ENCODE measurements at places on chromosomes 5 and 9. TPM values are rescaled to one million over a fixed set of nuclear protein-coding genes. Genes with fewer than 3 reads are reported as not detected.
A peak's percentile ranks its signal among the peaks of the same experiment; 100 is the strongest.

- DNase-seq, result no peak
Measured at GRCh38 chr5:175422058-175422457, 21.9 kb downstream of the DRD1 start.

LYRM7 gene
- 18.9 TPM for total RNA-seq

GRCh38 chr9:131609099-131609830 is 63.9 kb downstream of the PRRT1B start:
- peak; percentile 70 for DNase-seq

- no peak for DNase-seq
Measured at GRCh38 chr5:97874491-97874890, 691.4 kb upstream of the RIOK2 start.

DNA sequence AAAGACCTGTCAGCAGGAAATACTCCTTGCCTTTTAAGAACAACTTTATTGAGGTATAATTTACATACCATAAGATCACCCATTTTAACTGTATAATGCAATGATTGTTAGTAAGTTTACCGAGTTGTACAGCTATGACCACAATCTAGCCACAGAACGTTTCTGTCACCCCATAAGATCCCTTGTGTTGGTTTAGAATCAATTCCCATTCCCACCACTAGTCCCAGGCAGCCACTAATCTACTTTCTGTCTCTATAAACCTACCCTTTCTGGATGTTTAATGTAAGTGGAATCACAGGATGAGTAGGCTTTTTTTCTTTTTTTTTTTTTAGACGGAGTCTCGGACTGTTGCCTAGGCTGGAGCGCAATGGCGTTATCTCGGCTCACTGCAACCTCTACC is 4.4 kb downstream of the GPR107 start:
- DNase-seq, result no peak

DNA sequence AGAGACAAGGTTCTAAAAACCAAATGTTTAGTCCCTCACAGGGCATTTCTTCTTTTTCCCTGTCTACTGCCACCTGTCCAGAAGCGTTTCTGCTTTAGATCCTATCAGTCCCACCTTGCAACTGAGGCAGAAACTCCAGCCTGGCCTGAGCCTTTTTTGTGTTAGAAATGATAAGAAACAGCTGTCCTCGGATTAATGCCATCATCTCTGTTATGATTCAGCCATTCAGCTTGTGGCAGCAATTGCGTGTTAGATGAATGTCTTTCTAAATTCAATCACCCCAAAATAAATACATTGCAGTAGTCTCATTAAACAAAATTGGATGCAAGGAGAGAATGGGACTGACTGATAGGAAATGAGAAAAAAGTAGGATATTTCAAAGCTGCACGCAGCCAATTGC is 28.3 kb upstream of the FRMPD1 start:
- no peak for DNase-seq

ANKRD31 gene
- total RNA-seq, result 0.06 TPM

DNA sequence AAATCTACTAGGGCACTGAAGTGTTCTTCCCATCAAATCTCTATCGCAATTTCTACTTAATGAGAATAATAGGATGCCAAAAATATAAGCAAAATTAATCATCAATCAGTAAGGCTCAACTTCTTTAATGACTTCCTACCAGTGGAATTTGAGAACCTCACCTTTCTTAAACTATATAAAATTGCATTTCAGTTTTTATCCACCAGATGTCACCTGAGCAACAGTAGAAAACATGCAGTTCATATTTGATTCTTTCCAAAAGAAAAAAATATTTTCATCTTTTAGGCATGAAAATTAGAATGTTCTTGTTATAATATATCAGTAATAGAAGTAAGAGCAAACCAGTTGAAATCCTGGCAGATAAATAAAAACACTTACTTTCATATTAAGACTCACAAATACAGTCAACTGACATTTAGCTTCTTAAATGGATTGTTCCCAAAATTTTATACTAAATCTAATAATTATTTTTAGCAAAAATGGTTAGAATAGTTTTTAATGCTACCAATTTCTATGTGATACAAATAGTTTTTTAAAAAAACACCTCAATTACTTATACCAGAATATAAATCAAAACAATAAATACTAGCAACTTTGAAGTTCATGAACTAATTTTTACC is 13.4 kb upstream of the CCDC112 start:
- DNase-seq, result no peak

DNA sequence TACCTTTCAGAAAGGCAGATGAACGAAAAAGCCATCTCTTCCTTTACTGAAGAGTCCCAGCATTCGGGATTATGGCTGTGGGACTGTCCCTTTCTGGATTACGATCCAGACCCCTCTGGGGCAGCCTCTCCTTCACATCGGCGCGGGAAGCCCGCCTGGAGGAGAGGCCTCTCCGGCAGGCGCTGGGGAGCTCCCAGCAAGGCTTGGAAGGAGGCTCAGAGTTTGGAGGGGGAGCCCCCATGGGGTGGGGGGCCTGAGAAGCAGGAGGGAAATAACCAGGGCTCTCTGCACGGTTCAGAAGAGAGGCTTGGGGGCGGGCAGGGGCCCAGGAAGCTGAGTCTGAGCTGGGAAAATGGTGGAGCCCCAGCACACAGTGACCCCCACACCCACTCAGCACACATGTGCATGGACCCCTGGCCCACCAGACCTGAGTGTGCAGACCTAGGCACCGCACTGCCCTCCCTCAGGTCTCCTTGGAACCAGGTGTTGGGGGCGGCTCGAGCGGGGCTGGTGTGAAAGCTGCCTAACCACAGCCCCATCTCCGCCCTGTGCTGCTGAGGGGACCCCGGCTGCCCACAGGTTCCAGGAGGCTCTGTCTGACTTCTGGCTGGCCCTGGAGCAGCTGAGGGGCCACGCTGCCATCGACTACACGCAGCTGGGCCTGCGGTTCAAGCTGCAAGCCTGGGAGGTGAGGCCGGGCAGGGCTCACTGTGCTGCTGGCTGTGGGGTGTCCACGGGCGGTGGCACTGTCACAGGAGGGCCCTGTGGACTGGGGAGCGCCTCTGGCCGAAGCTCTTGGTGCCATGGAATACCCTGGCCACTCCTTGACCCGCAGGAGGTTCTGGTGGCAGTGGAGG is 4.5 kb downstream of the NOXA1 start:
- peak; percentile 3 for DNase-seq

DNA sequence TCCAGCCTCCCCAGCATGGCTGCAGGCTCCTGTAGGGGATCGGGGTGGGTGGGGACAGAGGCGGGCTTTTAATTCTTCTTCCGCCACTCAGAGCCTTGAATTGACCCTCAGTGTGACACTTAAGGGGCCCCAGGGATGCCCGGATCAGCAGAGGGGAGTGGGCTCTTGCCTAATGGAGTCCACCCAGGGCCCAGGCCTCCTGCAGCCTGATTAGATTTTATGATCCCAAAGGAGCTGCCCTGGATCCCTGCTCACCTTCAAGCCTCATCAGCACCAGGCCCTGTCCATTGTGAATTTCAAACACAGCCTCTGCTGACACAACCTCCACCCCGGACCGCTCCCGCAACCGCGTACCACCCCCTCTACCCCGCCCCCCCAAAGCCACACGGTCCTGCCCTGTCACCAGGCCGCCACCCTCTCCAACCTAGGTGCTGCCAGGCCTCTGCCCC is 214.1 kb upstream of the IER5L start:
- no peak for DNase-seq

HRCT1 gene
- total RNA-seq, result 4.6 TPM

DNA sequence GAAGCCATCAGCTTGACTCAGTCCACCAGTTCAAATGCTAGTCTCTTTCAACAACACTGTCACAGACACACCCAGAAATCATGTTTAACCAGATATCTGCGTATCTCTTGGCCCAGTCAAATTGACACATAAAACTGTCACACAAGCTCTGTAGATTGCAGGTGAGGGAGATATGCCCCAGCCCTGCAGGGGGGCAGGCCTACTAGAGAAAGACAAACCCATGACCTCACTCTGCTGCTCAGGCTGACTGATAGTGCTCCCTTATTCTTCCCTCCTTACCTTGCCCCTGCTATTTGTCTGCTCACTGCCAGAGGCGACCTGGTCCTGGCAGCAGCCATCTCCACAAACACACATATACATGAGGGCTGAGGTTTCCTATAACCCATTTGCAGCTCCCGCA is 351.3 kb downstream of the DRD1 start:
- DNase-seq, result no peak

- no peak for DNase-seq
Measured at GRCh38 chr5:123599171-123599570, 87.2 kb downstream of the CSNK1G3 start.

GRCh38 chr5:171270136-171270535 is 38.9 kb upstream of the TLX3 start:
- DNase-seq, result no peak

FABP6 gene
- 0.68 TPM for total RNA-seq

DNA sequence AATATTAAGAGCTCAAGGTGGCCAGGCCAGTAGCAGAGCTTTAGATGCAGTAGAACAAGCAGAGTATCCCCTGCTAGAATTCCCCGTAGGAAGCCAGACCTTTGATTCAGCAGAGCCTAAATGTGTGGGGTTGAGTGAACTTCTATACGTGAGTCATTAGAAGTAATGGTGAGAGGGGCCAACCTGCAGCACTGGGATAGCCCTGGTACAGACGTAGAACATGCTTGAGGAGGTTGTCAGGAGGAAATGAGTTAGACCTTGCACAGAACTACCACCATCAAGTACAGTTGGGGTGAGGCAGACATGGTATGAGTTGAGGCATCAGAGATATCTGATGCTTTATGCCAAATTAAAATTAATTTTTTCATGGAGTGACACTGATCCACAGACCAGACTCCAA is 42.0 kb downstream of the PDCD1LG2 start:
- DNase-seq, result no peak

GRCh38 chr9:79362100-79363081 is 209.4 kb upstream of the TLE4 start:
- DNase-seq, result no peak

GRCh38 chr9:95771556-95772246 is 103.8 kb upstream of the ERCC6L2 start:
- no peak for DNase-seq

DNA sequence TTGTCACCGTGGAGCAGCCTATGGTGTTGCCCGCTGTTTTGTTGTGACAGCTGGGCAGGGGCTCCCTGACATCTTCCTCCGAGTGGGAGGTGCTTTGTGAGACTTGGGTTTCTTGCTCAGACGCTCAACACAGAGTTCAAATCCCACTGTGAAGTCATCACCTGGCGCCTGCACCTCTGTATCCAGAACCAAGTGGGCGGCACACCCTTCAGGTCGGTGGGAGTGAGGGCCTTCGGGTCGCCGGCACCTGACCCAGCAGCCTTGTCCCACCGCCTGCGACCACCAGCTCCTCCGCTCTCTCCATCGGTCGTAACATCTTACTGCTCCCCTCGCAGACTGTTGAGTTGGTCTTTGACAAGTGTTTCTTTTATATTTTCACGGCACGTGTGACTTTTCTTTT is 37.6 kb upstream of the EXOC3 start:
- DNase-seq, result no peak

- DNase-seq, result no peak
Measured at GRCh38 chr9:19785230-19785629, 3.6 kb downstream of the SLC24A2 start.

- no peak for DNase-seq
Measured at GRCh38 chr9:135032041-135032835, 55.2 kb upstream of the OLFM1 start.

GRCh38 chr9:2151171-2151570 is 136.0 kb downstream of the SMARCA2 start:
- no peak for DNase-seq

DNA sequence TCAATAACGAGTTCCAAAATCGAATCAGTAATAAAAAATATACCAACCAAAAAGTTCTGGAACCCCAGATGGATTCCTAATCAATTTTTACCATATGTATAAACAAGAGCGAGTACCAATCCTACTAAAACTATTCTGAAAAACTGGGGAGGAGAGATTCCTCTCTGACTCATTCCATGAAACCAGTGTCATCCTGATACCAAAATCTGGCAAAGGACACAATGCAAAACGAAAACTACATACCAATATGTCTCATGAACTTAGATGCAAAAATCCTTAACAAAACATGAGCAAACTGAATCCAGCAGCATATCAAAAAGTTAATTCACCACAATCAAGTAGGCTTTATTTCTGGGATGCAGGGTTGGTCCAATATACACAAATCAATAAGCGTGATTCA is 30.5 kb upstream of the MACIR start:
- DNase-seq, result no peak

DNA sequence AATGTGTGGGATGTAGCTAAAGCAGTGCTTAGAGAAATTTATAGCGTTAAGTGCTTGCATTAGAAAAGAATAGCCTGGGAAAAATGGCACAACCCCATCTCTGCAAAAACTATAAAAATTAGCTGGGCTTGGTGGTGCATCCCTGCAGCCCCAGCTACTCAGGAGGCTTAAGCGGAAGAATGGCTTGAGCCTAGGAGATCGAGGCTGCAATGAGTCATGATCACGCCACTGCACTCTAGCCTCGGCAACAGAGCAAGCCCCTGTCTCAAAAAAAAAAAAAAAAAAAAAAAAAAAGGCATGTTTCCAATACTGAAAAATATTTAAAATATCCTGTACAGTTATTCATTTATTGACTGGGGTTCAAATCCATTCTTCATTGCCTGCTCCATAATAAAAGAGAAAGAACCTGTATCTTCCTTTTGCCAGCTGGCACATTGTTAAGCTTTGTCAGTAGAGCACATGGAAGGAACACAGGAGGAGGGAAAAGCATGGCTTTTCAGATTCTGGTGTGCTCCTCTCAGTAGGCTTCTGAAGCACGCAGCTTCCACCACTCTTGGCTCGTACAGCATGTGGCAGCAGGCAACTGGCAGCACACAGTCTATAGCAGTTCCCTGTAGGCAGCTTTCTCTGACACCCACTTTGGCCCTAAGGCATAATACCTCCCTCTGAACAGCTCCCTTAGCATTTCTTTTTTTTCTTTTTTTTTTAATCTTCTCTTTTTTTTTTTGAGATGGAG is 73.5 kb downstream of the TRIM36 start:
- no peak for DNase-seq

GRCh38 chr9:33166231-33167083 is 679 bp downstream of the B4GALT1 start:
- no peak for DNase-seq

MSX2 gene
- 1.8 TPM for total RNA-seq

DNA sequence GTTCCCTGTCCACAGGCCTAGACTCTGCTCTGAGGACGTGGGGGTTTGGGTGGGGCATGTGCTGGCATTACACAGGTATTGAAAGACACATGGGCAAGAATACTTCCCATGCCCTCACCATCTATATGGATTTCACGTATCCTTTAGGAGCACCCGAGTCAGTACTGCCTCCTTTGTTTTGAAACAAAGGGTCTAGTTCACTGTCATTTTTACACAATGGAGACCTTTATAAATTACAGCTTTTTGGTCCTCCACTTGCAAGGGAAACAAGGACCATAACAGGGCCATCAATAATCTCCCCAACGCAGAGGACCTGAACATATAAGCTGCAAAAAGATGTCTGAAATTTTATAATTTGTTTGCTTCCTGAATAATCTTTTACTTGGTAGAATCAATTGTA is 24.9 kb upstream of the CRHBP start:
- DNase-seq, result no peak

- DNase-seq, result no peak
Measured at GRCh38 chr5:60668686-60669304, 31.2 kb downstream of the DEPDC1B start.

- DNase-seq, result no peak
Measured at GRCh38 chr9:122033775-122034373, 59.2 kb downstream of the TTLL11 start.

GRCh38 chr9:35798658-35799374 is 7.4 kb downstream of the NPR2 start:
- DNase-seq, result no peak

SAXO1 gene
- 0.15 TPM for total RNA-seq

SLC6A3 gene
- 0.06 TPM for total RNA-seq

GRCh38 chr5:139481580-139482049 is 943 bp downstream of the STING1 start:
- no peak for DNase-seq

GRCh38 chr5:91257301-91257700 is 125.8 kb downstream of the ARRDC3 start:
- no peak for DNase-seq

Data from left cardiac atrium (tissue), 4 donors.